ENCODE measurements at places on chromosomes 6 and 20. TPM values are rescaled to one million over a fixed set of nuclear protein-coding genes. Genes with fewer than 3 reads are reported as not detected.

DNA sequence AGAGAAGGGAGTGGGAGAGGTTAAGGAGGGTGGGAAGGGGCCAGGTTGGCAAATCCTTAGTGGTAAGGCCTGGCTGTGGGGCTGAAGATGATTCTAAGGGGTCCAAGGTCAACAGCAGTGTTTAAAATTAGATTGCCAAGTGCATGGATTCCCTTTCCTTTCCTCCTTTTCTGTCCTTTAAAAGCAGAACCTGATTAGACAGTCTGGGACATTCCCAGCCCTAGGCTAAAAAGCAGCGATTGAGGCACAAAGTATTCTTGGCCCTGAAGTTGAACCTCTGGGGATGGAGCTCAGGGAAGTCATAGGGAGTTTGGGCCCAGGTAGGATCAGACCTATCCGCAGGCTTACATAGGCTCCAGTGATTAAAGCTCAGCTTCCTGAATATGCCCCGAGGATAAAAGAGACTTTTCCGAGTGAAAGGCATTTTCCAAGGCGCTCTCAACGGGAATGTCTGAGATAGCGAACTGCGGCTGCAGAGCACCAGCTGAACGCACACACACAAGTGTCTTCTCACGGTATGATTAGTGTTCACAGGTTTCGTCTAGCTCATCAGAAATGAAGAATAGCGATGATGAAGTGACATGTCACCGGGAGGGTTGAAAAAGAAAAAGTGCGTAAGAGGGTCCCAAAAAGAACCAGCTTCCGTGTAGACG is 787 bp upstream of the CARMIL1 start:
- DNase-seq = no peak

GRCh38 chr20:41784209-41784958 is 166.2 kb upstream of the CHD6 start:
- no peak for DNase-seq

- no peak for DNase-seq
Measured at GRCh38 chr6:158852312-158853071, 33.3 kb upstream of the EZR start.

DNA sequence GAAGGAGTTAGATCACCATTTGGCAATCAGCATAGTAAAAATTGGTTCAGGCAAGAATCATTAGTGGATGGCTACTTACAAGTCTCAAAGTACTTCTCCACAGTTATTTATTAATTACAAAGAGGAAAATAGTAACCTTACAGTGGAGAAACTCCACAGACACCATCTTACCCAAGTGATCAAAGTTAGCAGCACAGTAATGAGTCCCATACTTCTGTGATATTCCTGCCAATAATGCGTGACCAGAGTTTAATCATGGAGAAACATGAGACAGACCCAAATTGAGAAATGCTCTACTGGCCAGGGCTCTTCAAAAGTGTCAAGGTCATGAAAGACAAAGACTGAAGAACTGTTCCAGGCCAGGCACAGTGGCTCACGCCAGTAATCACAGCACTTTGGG is 9.5 kb downstream of the TBC1D7 start:
- DNase-seq = no peak

GRCh38 chr20:40698744-40699143 is 9.7 kb upstream of the MAFB start:
- no peak for DNase-seq

- no peak for DNase-seq
Measured at GRCh38 chr6:121698617-121699016, 263.2 kb downstream of the GJA1 start.

DNA sequence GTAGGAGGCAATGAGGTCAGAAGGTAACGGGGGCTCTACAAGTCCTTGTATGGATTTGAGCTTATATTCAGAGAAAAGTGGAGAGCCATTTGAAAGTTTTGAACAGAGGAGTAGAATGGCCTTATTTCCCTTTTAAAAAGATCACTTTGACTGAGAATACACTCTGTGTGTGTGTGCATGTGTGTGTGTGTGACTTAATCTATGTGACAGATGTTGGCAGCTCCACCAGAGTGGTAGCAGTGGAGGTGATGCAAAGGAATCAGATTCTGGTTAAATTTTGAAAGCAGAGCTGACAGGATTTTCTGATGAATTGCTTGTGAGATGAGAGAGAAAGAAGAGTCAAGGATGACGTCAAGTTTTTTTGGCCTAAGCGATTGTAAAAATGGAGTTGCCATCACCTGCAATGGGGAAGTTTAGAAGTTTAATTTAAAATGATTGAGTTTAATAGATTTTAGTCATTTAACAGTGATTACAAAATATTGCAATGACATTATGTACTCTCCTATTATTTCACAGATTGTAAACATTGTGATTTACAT is 172.2 kb upstream of the HEY2 start:
- no peak for DNase-seq

Gene TRIM15
- total RNA-seq = 1.4 TPM

GRCh38 chr20:17651760-17652388 is 30.2 kb downstream of the RRBP1 start:
- no peak for DNase-seq

Gene RBM38
- total RNA-seq = 26.5 TPM

Gene FAM217A
- not detected for total RNA-seq

Gene FAM209B
- total RNA-seq = not detected

All from type B pancreatic cell (in vitro differentiated cells).